ENCODE measurements at places on chromosomes 13 and 19. TPM values are rescaled to one million over a fixed set of nuclear protein-coding genes. Genes with fewer than 3 reads are reported as not detected.

DNA sequence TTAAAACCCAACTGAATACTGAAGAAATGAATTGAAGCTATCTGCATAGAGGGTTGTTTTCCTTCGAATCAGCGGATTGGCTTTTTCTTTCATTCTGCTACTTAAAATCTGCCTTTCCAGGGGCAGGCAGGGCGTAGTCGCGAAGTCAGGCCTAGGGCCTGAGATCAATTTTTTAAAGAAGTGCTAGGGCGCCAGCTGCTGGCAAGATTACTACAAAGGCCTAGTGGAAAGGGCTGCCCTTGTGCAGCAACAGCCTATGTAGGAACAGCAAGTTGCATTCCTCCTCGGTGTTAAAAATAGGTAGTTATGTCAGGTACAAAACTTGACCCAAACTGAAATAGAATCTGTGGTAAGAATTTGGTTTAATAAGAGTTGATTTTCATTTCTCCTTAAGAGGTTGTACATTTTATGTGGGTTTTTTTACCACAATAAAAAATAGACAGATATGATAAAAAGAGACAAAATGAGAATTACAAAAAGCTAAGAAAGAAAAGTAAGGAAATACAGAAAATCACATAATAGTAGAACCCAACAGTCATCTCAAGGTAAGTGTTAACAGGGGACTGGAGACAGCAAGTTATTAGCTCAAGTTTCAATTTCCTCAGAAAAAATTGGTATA lies 9.5 kb upstream of the URAD start:
- H3K4me3 ChIP-seq = no peak overlapping the region
- no peaks in the 10 kb centered on the region for H3K36me3 ChIP-seq
- H3K27me3 ChIP-seq = no peaks in the 10 kb centered on the region
- no peaks in the 10 kb centered on the region for H3K4me1 ChIP-seq
- H3K27ac ChIP-seq = peak overlapping the region; percentile 35

DNA sequence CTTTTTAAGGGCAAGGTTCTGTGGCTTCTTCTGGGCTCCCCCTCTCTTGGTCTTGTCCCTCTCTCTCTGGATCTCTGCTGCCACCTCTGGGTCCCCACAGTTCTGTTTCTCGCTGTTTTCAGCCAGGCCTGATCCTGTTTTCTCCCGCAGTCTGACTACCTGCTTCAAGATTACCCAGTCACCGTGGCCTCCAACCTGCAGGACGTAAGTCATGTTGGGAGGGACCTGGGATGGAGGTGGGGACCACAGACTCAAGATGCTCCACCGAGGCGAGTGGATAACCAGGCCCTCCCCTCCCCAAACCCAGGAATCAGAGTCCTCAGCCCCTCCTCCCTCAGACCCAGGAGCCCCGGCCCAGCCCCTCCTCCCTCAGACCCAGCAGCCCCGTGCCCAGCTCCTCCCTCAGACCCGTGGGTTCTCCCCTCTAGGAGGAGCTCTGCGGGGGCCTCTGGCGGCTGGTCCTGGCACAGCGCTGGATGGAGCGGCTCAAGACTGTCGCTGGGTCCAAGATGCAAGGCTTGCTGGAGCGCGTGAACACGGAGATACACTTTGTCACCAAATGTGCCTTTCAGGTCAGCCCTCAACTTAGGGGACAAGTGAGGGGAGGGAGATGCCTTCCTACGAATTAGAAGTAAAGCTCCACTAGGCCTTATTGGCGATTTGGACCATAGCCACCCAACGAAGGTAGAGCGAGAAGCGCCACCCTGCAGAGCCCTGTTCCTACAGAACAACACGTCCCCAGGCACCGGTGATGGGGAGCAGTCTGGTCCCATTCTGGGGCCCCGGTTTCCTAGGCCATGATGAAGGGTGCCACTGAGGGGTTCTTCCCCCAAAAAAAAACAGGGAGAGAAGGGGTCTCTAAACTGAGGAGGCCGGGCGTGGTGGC lies 2.2 kb downstream of the FLT3LG start:
- H3K4me1 ChIP-seq = peaks cover 24% of the 10 kb centered on the region
- H3K27ac ChIP-seq = no peak overlapping the region
- no peak for DNase-seq
- no peak overlapping the region for H3K4me3 ChIP-seq
- H3K36me3 ChIP-seq = no peaks in the 10 kb centered on the region

DNA sequence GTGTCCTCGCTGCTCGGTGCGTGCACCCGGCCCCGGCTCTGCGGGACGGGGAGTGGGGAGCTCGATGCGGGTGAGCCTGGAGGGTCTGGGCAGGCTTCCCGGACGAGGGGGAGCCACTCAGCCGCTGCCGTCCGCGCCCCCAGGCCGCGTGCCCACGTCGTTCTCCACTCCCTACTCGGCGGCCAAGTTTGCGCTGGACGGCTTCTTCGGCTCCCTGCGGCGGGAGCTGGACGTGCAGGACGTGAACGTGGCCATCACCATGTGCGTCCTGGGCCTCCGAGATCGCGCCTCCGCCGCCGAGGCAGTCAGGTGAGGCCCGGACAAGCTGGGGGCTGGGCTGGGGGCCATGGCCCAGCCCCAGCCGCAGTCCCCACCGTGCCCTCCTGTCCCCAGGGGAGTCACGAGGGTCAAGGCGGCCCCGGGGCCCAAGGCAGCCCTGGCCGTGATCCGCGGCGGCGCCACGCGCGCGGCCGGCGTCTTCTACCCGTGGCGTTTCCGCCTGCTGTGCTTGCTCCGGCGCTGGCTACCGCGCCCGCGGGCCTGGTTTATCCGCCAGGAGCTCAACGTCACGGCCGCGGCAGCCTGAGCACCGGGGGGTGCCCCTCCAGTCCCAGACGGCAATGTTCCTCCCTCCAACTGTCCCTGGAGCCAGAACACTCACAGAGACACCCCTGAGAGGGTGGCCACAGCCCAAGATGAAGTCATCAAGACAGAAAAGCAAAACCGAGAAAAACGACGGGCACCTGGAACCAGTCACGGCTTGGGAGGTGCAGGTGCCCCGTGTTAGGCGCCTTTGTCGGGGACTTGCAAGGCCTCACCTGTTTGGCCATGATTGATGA lies 2.5 kb upstream of the RPL36 start:
- H3K4me1 ChIP-seq = peaks cover 36% of the 10 kb centered on the region
- H3K4me3 ChIP-seq = peak overlapping the region; percentile 76
- H3K27me3 ChIP-seq = no peaks in the 10 kb centered on the region
- H3K27ac ChIP-seq = no peak overlapping the region

DNA sequence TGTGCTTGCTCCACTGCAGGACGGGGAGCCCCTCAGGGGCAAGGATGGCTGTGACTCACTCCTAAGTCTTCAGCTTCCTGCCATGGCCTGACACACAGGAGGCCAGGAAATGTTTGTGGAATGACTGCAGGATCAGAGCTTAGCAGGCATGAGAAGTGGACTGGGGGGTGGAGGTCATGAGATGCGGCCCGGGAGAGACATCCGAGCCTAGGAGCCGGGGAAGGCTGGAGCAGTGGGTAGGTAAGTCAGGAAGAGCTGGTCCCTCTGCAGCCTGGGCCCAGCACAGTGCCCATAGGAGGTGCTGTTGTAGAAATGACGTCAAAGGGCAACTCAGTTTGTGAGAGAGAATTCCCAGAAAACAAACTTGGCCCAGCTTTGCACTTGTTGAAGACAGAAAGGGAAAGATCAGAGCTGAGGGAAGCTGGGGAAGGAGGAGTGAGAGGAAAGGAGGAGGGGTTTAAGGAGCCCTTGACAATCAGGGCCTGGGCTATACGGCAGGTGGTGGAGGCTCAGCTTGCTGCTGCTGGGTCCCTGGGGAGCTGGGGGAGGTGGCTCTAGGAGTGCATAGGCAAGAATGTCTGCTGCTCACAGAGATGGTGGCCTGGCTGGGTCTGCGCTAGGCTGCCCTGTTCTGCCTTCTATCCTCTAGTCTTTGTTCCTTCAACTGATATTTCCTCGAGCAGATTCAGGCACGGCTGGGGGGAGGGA lies 18.5 kb downstream of the POU2F2 start:
- H3K27ac ChIP-seq = peak overlapping the region; percentile 5
- no peaks in the 10 kb centered on the region for H3K27me3 ChIP-seq
- H3K4me3 ChIP-seq = no peak overlapping the region
- no peaks in the 10 kb centered on the region for H3K36me3 ChIP-seq

DNA sequence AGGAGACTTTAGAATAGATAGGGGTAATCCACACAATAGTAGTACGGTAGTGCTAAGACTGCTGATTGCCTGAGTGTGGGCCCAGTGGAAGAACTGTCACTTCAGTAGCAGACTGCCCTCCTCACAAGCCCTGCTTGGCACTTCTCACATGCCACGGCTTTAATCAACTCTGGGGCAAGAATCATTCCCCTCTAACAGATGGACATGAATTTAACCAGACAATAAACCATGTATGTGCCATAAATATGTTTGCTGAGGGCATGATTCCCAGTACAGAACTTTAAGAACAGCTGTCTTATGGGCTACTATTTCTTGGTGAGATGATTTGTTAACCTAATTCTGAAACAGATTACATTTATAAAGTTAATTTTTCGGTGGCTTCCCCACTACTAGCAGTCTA lies 22.0 kb downstream of the DPY19L3 start:
- H3K36me3 ChIP-seq = no peaks in the 10 kb centered on the region
- DNase-seq = no peak
- H3K27ac ChIP-seq = no peak overlapping the region
- no peak overlapping the region for H3K4me3 ChIP-seq
- no peaks in the 10 kb centered on the region for H3K4me1 ChIP-seq

DNA sequence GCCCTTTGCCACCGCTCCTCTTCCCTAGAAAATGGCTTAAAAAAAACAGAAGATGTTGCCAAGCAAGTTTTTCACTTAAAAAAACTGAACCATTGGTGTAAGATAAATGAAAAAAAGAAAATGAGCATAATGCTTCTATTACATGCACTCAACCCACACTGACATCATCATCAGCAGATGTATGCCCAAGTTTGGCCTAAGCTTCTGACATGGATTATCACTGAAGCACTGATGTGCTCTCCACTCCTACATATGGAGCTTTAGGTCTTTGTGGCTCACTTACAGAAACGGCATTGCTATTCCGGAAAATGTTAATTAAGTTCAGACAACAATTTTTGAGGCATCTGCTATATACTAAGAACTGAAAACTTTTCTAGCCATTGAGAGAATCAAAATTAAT lies 8.0 kb downstream of the RXFP2 start:
- no peak for DNase-seq
- H3K36me3 ChIP-seq = no peaks in the 10 kb centered on the region
- H3K27ac ChIP-seq = no peak overlapping the region

GRCh38 chr13:21020581-21020980 lies 40.8 kb downstream of the LATS2 start:
- no peak overlapping the region for H3K4me3 ChIP-seq
- peak overlapping the region; percentile 11 for H3K27ac ChIP-seq
- DNase-seq = no peak

DNA sequence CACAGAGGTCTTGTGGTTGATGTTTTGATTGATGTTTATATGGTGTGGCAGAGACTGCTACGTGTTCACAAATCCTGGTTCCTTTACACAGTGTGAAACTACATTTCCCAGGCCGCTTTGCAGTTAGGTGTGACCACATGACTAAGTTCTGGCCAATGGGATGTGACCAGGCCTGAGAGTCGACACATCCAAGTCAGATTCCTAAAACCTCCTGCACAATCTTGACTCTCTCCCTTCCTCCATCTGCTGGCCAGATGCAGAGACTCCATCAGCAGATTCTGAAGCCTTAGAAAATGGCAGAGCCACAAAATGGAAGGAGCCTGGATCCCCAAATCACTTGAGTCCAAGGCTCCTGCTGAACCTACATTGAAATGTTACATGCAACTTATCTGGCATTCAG lies 12.6 kb downstream of the CD37 start:
- DNase-seq = no peak
- H3K4me3 ChIP-seq = no peak overlapping the region
- no peaks in the 10 kb centered on the region for H3K27me3 ChIP-seq
- no peaks in the 10 kb centered on the region for H3K4me1 ChIP-seq
- H3K36me3 ChIP-seq = peaks cover 63% of the 10 kb centered on the region
- no peak overlapping the region for H3K27ac ChIP-seq

- no peaks in the 10 kb centered on the region for H3K36me3 ChIP-seq
- no peak overlapping the region for H3K27ac ChIP-seq
- H3K4me3 ChIP-seq = no peak overlapping the region
Observed at GRCh38 chr13:75825594-75825993, 189.5 kb downstream of the LMO7 start.

Gene PABPC3
- total RNA-seq = not detected

Gene SELENOV
- not detected for total RNA-seq

Gene IGSF23
- total RNA-seq = not detected

Gene IGLON5
- 1.6 TPM for total RNA-seq

Gene UBE2L5
- not detected for total RNA-seq

Gene OLFM4
- total RNA-seq = 1.1 TPM

Gene CDX2
- total RNA-seq = not detected

Gene KLK4
- not detected for total RNA-seq

Gene EBPL
- 43.9 TPM for total RNA-seq

Measured in thoracic aorta (tissue), 2 donors.